ENCODE measurements at places on chromosomes 7 and 10.

GRCh38 chr10:86059892-86060291 lies 306.7 kb downstream of the GRID1 start:
- no peak for DNase-seq

GRCh38 chr10:82762641-82763040 lies 887.6 kb downstream of the NRG3 start:
- no peak for DNase-seq

- no peak for DNase-seq
Observed at GRCh38 chr7:148173369-148173768, 417.2 kb upstream of the C7orf33 start.

DNA sequence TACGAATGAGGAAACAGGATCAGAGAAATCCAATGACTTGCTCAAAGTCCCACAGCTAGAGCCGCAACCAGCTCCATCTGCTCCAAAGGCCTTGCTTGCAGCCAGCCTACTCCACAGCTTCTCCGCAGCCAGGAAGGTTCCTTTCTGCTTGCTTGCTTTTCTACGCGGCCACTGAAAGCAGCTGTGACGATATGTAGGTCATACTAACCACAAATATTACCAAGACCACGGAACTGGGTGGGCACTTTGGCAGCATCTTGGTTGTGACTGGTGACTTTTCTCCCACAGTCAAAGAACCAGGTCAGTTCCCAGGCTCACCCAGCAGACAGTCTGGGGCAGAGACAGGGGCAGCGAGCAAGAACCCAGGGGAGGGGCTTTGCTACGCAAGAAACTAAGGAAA lies 86.4 kb downstream of the FAM53B start:
- no peak for DNase-seq

GRCh38 chr7:130919316-130920103 lies 185.5 kb upstream of the KLF14 start:
- DNase-seq: no peak

All from NCI-H2171 (cell line).